Mesangial cell (primary cell): ENCODE measurements at places on chromosomes 1 and 21. TPM values are rescaled to one million over a fixed set of nuclear protein-coding genes. Genes with fewer than 3 reads are reported as not detected.

KCNQ4 gene
- 0.49 and 1.3 TPM in 2 replicates for total RNA-seq

MAST2 gene
- total RNA-seq, result 28.8 and 32.6 TPM in 2 replicates

OR14A16 gene
- not detected in 2 replicates for total RNA-seq

FNDC5 gene
- total RNA-seq, result 0.51 and 0.81 TPM in 2 replicates

KCNK2 gene
- under 0.01 and 0.25 TPM in 2 replicates for total RNA-seq
